ENCODE measurements at places on chromosomes 11 and 22.

GRCh38 chr22:17788528-17789378 is 14.5 kb upstream of the BID start:
- H3K4me1 ChIP-seq = peaks cover 13% of the 10 kb centered on the region
- no peak for DNase-seq
- H3K36me3 ChIP-seq = peaks cover 41% of the 10 kb centered on the region

- no peaks in the 10 kb centered on the region for H3K36me3 ChIP-seq
- H3K27ac ChIP-seq = peak overlapping the region; percentile 47
- no peak for DNase-seq
- no peak overlapping the region for H3K4me3 ChIP-seq
- H3K4me1 ChIP-seq = peaks cover 17% of the 10 kb centered on the region
Observed at GRCh38 chr11:36426226-36426848, 83.7 kb downstream of the TRAF6 start.

GRCh38 chr11:124481365-124482323 is 36.1 kb upstream of the OR8B8 start:
- DNase-seq = peak; percentile 86
- no peaks in the 10 kb centered on the region for H3K36me3 ChIP-seq
- H3K4me3 ChIP-seq = peak overlapping the region; percentile 9

- H3K4me1 ChIP-seq = peaks cover 33% of the 10 kb centered on the region
- H3K27me3 ChIP-seq = peaks cover 21% of the 10 kb centered on the region
- no peak for DNase-seq
- H3K4me3 ChIP-seq = no peak overlapping the region
- no peak overlapping the region for H3K27ac ChIP-seq
Observed at GRCh38 chr22:21032868-21033688, 717 bp upstream of the SLC7A4 start.

- peaks cover 28% of the 10 kb centered on the region for H3K4me1 ChIP-seq
- H3K27me3 ChIP-seq = no peaks in the 10 kb centered on the region
- peak overlapping the region; percentile 68 for H3K4me3 ChIP-seq
- peak overlapping the region; percentile 100 for H3K27ac ChIP-seq
Observed at GRCh38 chr22:21000987-21001600, 824 bp downstream of the THAP7 start.

DNA sequence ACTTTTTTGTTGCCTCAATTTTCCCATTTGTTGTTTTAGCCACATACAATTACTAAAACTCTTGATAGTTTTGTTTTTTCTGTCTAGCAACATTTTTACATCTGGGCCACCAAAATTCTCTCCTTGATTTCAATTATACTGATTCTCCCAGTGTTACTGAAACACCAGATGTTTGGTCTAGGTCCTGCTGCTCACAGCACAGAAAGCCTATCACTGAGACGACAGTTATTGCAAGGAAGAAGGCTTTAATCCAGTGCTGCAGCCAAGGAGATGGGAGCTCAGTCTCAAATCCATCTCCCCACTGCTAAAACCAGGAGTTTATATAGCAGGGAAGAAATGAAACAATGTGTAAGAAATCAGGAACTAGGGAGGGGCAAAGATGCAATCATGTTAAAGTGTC is 837.7 kb upstream of the CNTN5 start:
- peak; percentile 2 for DNase-seq
- H3K27me3 ChIP-seq = no peaks in the 10 kb centered on the region
- H3K4me1 ChIP-seq = no peaks in the 10 kb centered on the region
- no peak overlapping the region for H3K27ac ChIP-seq
- no peak overlapping the region for H3K4me3 ChIP-seq

GRCh38 chr11:125211191-125211947 is 46.8 kb downstream of the PKNOX2 start:
- H3K27ac ChIP-seq = peak overlapping the region; percentile 74
- no peaks in the 10 kb centered on the region for H3K27me3 ChIP-seq
- no peak overlapping the region for H3K4me3 ChIP-seq
- peak; percentile 88 for DNase-seq
- H3K4me1 ChIP-seq = peaks cover 75% of the 10 kb centered on the region

DNA sequence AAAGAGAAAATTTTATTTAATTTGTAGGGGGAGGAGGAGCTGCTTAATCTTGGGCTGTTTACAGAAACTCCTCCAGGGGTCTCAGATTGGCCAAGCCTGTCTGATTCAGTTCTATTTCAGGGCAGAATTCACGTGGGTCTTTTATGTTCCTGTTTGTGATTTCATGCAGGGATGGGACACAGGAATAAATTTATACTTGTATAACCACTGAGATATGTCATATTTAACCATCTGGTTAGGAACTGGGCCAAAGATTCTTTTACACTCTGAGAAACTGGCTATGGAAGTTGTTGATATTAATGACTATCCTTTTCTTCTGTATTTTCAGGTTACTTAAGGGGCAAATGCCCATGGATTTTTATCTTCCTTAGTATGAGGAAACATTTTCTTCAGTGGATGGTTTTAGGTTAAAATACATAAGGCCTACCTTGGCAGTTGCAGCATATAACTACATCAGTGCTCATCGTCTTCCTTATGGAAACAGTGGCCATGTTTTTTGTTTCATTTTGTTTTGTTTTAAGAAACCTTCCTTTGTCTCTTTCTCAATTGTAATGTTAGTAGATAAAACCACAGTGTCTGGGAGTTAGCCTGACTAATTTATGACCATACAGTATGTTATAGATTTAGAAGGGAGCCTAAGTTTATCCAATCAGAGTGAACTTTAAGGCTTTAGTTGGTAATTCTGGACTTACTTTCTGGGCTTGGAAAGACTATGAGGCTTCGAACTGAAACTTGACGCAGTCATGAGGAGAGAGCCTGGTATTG is 132.4 kb upstream of the ANO3 start:
- H3K36me3 ChIP-seq = no peaks in the 10 kb centered on the region
- DNase-seq = peak; percentile 91
- H3K27me3 ChIP-seq = no peaks in the 10 kb centered on the region
- H3K4me1 ChIP-seq = no peaks in the 10 kb centered on the region
- peak overlapping the region; percentile 38 for H3K27ac ChIP-seq
- no peak overlapping the region for H3K4me3 ChIP-seq

DNA sequence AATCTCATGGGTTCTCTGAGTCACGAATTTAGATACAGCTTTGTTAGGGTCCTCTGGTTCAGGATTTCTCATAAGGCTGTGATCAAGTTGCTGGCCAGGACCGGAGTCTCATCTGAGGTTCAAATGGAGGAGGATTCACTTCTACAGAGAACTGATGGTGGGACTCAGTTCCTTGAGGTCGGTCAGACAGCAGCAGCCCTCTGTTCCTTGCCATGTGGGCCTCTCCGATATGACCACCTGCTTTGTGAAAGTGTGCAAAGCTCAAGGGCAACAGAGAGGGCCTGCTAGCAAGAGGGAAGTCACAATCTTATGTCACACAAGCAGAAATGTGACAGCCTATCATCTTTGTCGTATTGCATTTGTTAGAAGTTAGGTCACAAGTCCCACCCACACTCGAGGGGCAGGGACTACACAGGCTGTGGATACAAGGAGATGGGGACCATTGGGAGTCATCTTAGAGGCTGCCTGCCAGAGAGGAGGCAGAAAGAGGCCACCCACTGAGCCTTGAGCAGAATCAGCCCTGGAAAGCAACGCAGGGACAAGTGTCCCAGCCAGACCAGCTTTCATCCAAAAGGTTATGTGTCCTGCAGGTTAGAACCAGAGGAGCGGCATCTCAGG is 34.5 kb downstream of the RPUSD4 start:
- H3K36me3 ChIP-seq = no peaks in the 10 kb centered on the region
- H3K4me3 ChIP-seq = no peak overlapping the region
- no peaks in the 10 kb centered on the region for H3K27me3 ChIP-seq
- peak; percentile 61 for DNase-seq
- H3K4me1 ChIP-seq = peaks cover 22% of the 10 kb centered on the region

DNA sequence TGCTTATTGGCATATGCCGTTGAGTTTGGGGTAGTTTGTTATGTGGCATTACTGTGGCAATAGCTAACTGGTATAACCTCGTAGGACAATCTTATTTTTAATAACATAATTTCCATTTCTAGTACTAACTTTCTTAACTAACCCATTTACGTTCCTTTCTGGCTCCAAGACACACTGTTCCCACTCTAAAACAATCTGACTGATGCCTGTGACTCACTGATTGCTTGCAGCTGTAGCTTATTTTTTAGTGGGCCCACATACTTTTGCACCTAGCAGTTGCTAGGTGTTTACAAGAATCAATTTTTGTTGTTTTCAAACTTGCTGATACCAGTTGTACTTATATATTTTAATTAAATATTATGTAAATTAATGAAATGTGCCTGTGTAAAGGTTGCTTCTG is 52.2 kb downstream of the FAT3 start:
- H3K27ac ChIP-seq = no peak overlapping the region
- no peaks in the 10 kb centered on the region for H3K27me3 ChIP-seq
- H3K4me1 ChIP-seq = no peaks in the 10 kb centered on the region
- H3K4me3 ChIP-seq = no peak overlapping the region

GRCh38 chr11:69666261-69666660 is 8.9 kb downstream of the LTO1 start:
- DNase-seq = no peak
- H3K4me1 ChIP-seq = peaks cover 8% of the 10 kb centered on the region
- no peak overlapping the region for H3K27ac ChIP-seq

DNA sequence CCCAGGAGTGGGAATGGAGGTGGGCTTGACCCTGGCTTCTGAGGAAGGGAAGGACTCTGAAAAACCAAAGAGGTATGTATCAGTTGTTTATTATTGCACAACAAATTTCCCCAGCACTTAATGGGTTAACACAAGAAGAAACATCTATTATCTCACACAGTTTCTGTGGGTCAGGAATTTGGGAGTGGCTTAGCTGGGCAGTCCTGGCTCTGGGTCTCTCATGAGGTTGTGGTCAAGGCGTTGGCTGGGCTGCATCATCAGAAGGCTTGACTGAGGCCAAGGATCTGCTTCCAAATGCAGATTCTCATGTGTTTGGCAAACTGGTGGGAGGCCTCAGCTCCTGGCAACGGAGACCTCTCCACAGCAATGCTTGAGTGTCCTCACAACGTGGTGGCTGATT is 17.5 kb upstream of the SMIM38 start:
- H3K27me3 ChIP-seq = no peaks in the 10 kb centered on the region
- H3K4me3 ChIP-seq = no peak overlapping the region
- no peak for DNase-seq

DNA sequence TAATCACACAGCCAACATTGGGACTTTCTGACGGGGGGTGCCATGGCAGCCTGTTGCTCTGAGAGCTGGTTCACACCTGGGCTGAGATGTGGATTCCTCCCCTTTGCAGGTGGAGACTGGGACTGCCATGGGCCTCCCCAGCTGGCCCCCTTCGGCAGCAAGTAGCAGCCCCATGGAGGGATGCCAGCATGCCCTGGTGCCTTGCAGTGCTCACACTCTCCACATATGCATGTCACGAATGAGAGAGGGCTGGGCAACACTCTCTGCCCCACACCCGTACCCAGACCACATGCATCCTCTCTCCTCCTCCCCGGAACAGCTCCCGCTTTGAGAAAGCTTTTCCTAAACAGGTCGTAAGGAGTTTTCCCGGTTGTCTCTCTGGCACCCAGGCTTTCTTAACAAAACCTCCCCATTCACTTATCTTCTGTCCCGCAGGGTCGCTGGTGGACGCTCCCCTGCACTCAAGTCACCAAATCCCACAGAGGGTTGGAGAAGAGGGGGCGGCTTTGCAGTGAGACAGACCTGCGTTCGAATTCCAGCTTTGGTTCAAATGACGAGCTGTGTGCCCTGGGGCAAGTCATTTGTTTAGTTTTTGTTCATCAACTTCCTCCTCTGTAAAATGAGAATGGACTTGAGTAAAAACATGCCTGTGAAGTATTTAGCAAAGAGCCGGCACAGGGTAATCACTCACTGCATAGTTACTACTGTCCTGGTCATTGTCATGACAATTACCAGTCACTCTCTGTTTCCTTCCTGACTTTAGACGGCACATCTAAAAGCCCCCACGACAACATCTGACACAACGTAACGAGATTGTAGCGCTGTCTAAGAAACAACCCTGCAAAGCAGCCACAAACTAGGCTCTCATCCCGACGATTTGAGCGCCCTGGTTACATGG is 231.3 kb upstream of the B3GAT1 start:
- peaks cover 54% of the 10 kb centered on the region for H3K27me3 ChIP-seq
- H3K27ac ChIP-seq = no peak overlapping the region
- no peaks in the 10 kb centered on the region for H3K36me3 ChIP-seq
- H3K4me1 ChIP-seq = peaks cover 14% of the 10 kb centered on the region
- no peak for DNase-seq

GRCh38 chr22:22110548-22111266 is 128.1 kb upstream of the TOP3B start:
- no peak overlapping the region for H3K27ac ChIP-seq
- no peak overlapping the region for H3K4me3 ChIP-seq
- peak; percentile 45 for DNase-seq
- no peaks in the 10 kb centered on the region for H3K4me1 ChIP-seq
- no peaks in the 10 kb centered on the region for H3K36me3 ChIP-seq

DNA sequence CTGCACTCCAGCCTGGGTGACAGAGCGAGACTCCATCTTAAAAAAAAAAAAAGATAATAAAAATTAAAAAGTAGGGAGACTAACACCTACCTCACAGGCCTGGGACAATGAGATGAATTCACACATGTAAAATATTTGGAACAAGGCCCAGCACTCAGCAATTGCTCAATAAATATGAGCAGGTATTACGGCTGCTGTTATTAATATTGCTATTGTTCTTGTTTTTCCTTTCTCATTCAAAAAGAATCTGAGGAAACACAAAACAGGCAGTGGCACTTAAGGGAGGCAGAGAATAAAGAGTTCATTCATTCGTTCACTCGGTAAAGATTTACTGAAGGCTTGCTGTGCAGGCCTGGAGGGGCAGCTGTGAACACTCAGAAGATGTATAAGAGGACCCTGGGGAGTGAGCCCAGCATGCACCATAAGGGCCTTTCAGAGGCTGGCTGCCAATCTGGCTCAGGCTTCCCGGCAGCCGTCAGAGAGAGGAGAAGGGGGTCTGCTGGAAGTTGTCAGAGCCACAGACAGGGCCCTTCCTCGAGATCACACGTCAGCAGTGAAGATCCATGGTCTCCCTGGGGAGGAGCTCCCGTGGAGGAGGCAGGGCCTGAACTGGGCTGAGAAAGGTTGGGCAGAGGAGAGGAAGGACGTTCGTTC is 51.6 kb upstream of the TCF20 start:
- peak; percentile 36 for DNase-seq
- H3K4me3 ChIP-seq = no peak overlapping the region
- H3K27ac ChIP-seq = no peak overlapping the region

DNA sequence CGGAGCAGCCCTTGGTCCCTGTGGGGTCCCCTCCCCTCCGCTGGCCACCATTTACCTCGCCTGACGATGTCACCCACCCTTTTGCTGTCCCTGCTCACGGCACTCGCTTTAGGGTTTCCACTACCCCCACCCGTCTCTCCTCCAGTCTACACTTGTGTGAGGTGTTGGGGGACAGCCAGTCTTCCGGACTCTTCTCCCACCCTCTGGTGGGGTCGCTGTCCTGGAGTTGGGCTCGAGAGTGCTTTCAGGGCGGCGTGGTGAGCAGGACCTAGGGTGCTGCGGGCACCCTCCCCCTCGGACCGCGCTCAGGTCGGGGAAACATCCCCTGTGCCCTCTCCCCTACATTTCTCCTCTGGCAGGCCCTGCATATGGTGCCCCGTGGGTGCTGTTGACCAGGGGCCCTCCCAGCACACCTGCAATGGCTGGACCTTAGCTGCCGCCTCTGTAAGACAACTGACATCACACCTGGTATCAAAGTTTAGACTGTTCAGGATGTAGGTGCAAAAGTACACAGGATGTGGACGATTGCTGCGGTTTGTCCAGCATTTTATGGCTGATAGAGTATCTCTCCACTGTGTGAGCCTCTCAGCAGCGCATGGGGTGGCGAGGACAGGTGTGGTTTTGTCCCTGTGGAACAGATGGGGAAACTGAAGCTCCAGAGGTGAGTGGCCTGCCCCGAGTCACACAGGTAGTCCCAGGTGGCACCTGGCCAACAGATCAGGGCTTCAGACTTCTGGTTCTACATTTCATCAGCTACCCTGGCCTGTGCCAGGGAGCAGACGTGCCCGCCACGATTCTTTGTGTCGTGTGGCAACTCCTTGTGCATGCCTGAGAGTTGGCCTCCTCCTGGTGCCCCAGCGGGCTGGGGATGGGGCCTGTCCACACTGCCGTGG is 1.2 kb downstream of the GRK2 start:
- peaks cover 35% of the 10 kb centered on the region for H3K36me3 ChIP-seq
- H3K4me1 ChIP-seq = peaks cover 70% of the 10 kb centered on the region
- peak overlapping the region; percentile 51 for H3K27ac ChIP-seq
- no peak for DNase-seq

Measured in muscle of leg (tissue), 16 donors.